Stimulated activated CD8-positive, alpha-beta memory T cell treated with anti-CD3 and anti-CD28 coated beads, Interleukin-7, amount 100 ng/mL, for 48 hours (primary cell): ENCODE measurements at places on chromosomes 2 and 18.

- DNase-seq = no peak
Measured at GRCh38 chr18:12742453-12742852, 39.6 kb downstream of the PSMG2 start.

DNA sequence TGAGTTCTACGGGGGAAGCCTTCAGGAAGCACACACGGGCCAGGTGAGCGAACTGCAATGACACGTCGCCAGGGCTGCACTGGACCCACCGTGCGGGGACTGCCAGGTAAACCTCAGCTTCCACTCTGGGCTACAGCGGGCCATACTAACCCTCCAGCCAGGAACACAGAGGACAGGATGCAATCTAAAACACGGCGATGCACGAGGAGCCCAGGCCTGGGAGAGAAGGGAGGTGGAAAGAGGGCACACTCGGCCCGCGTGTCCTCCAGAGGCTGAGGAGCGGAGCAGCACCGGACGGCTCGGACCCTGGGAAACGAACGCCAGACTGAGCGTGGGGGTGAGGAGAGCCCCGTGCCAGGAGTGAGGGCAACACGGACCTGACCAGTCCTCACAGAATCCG lies 69.3 kb downstream of the HDAC4 start:
- no peak for DNase-seq

GRCh38 chr2:180358458-180358857 lies 351.4 kb upstream of the CWC22 start:
- DNase-seq = no peak

DNA sequence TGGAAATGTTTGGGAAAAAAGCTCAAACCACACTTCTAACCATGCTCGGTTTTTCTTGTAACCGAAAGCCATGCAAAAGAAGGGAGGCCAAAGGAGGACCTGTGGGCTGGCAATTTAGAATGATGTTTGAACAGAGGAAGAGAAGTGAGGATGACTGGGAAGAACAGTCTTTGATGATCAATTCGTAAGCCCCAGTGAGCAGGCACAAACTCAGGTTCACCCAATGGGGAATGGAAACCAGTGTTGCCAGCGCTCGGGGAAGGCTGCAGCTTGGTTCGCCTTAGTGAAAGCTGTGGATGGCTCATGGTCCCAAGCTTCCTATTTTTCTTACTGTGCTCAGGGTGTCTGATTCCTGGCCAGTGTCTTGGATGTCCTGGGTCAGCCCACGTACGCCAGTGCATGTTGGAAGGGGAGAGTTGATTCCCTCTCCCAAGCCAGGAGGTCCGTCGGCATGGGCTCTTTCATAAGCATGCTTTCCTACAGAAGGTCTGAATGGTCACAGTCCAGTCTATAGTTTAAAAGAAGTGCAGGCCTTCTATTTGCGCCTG lies 79.2 kb downstream of the VAPA start:
- DNase-seq = no peak

DNA sequence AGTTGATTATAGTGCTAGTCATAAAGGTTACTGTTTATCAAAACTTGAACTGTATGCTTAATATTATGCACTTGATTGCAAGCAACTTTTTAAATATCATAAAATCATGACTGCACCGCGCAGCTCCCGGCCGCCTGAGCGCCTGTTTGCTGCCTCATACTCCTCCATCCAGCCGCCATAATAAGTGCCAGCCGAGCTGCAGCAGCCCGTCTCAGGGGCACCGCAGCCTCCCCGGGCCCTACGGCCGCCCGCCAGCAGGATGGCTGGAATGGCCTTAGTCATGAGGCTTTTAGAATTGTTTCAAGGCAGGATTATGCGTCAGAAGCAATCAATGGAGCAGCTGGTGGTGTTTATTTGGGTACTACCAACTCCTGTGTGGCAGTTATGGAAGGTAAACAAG lies 337.2 kb downstream of the PAX3 start:
- no peak for DNase-seq

DNA sequence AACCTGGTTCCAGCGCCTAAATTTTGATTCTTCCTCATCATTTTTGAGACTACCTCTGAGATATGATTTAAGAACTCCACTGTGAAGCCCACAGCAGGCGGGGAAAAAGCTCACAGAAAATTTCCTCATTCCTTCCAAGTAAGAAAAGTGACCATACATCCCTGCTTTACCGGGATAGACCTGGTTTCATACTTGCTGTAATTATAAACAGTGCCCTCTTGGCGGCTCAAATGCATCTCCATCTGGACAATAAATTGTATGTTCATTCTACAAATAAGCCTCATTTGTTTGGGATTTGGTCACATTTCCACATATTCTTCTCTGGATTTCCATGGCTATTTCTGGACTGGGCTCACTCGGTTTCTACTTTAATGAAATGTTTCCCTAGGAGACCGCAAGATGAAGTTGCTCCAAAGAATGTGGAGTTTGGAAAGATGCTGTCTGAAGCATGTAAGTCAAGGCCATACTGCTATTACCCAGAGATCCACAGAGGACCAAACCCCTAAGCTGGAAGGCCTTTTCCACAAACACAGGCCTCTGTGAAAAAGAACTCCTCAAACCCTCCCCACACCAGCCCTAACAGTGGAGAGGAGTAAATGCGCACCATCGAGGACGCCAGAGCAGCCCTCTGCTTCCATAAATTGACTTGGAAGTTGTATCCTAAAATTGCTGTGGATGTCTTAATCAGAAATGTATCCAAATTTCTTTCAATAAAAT lies 13.9 kb downstream of the STAT1 start:
- no peak for DNase-seq

GRCh38 chr2:169106563-169107545 lies 37.5 kb downstream of the DHRS9 start:
- DNase-seq = no peak

DNA sequence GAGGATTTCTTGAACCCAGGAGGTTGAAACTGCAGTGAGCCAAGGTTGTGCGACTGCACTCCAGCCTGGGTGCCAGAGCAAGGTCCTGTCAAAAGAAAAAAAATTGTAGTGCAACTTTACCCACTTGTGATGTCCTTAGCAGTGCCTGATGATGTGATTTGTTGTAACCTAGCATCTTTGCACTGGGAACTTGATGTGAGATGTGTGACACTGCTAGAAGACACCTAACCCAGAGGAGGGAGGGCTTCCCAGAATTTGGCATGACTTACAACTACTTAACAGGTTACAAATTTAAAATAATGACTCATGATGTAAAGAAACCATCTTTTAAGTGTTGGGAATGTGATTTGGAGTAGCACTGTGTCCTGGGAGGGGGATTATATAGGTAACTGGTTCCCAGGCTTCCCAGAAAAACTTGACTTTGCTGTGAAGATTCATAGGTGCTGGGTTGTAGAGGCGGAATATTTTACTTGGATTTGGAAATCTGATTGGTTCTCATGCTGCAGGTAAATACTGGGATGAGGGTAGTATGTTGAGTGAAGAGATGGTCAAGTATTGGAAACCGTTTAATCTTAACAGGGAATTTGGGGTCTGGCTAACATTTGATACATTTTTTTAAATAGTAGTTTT lies 3.7 kb downstream of the EEF1B2 start:
- no peak for DNase-seq

GRCh38 chr18:75456199-75456631 lies 28.7 kb upstream of the SMIM21 start:
- DNase-seq = no peak

- DNase-seq = no peak
Measured at GRCh38 chr18:58263055-58263957, 219.3 kb downstream of the NEDD4L start.

DNA sequence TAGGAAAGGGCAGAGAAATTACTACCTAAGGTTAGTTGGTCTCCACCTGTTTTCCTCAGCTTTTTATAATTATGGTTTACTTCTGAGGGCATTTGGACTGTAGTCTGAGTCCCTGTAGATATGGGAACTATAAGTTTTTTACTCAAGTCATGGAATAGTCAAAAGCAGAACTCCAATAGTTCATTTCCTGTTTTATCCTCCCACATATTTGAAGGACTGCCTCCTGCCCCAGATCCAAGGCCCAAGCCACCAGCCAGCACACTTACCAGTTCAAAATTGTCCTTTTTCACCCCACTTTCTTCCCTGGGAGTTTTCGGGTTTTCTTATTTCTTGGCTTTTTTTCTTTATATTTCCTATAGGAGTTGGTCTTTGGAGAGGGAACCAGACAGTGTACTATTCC lies 164.1 kb downstream of the MBD5 start:
- DNase-seq = no peak

DNA sequence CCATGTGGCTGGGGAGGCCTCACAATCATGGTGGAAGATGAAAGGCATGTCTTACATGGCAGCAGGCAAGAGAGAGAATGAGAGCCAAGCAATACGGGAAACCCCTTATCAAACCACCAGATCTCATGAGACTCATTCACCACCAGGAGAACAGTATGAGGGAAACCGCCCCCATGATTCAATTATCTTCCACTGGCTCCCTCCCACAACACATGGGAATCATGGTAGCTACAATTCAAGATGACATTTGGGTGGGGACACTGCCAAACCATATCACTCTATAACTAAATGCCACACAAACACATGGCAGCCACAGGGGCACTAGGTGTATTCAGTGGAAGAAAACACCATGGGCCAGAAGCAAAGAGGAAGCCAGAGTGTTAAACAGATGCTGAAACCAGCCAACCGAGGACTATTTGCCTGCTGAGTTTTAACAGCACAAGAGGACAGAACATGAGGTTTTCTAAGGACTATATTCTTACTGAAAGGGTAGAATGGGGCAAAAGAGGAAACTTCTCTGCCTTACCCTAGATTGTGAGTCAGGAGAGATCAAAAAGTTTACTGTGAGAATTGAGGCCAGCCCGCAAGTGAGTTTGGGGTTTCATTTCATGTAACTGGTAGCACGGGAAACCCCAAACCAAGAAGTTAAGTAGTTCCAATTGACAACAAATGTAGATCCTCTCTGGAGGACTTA lies 49.2 kb downstream of the SIGLEC15 start:
- DNase-seq = peak; percentile 35

DNA sequence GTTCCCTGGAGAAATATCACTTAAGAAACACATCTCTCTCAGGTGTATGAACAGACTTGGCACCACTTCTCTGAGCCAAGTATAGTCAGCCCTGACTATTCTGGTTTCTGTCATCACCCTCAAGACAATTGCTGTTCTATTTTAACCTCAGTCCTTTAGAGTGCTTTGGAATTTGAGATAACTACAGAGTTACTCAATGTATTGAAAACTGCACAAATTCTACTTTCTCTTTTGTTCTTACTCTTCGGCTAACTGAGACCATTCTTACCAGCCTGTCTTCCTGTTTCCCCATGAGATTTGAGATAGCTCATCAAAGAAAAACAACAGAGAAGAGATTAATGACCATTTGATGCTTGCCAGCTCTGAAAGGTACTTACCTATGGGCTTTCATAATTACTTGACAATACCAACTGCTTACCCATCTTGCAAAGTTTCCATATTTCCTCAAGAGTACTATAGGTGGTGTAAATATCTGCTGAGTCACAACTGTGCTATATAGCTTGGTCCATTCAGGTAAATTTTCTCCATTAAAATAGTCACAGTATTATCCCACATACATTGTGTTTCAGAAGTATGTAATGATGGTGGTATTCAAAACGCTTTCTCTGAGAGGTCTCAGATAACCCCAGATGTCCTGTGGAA lies 467.5 kb upstream of the CHST9 start:
- no peak for DNase-seq

DNA sequence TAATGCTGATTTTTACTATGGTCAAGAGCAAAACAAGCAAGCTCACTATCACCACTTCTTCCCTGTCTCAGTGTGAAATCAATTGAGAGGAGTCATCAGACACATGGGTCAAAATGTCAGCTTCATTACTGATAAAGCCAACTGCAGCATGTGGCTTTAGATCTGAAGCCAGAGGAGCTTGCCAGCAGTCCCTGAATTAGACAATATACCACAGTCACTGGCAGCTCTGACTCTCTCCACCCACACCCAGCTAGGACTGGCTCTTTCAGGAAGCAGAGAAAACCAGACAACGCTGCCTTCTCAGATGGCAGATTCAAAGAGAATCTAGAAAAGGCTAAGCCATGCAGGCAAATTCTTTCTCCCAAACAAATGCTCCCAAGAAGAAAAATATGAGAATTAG lies 20.0 kb upstream of the ASB18 start:
- no peak for DNase-seq

DNA sequence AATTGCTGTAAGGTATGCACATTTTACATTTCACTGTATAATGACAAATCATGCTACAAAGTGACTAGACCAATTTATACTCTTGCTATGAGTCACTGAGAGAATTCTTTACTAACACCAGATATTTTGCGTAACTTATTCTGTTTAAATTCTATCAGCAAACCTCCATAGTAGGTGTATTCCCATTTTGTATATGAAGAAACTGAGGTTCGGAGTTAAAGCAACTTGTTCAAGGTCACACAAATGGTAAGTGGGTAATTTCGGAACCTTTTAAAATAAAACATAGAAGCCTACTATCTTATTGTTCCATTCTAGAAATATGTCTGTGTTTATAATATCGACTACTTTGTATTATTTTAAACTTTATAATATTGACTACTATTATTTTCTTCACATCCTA lies 15.9 kb upstream of the CPS1 start:
- DNase-seq = no peak

DNA sequence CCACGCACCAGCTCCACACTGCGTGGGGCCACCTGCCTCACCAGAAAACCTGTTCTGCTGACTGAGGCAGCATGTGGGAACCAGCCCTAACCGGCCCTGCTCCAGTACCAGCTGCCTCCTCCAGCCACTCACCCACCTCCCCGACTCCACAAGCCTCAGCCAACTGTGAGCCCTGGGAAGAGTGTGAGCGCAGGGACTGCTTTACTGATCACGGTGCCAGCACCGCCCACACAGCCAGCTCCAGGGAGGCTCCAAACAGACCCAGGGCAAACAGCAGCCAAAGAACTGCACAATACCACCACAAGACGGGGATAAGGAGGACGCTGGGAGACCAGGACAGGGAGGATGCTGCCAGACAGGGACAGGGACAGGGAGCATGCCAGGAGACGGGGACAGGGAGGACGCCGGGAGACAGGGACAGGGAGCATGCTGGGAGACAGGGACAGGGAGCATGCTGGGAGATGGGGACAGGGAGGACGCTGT lies 28.4 kb downstream of the EIPR1 start:
- no peak for DNase-seq

GRCh38 chr2:120820263-120820952 lies 84.7 kb downstream of the GLI2 start:
- no peak for DNase-seq

DNA sequence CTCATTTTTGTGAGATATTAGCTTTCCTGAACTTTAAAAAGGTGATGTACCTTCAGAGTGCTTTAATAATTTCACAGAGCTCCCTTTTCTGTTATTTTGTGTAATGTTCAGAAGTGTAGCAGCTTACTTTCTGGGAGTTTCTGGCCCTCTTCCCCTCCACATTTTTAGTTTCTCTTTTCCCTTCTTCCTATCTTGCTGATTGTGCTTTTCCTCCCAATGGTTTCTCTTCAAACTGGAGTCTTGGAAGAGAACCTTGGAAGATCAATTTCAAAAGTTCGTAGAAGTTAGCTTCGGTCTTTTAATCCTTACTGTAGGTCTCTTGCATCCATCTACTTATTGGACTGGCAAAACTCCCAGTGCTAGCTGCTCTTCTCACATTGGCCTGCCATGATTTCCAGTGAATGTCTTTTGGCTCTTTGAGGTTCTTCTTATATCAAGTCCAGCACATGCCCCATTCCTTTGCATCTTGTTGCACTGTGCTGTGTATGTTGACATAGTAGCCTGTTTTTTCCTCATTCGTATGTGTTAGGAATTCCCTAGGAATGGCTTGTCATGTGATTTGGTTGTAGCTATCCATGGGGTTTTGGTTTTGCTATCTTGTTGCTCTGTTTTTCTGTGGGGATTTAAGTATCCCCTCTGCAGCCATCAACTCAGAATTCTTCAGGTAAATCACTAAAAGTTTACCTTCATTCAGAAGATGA lies 7.8 kb downstream of the CCNT2 start:
- DNase-seq = no peak

GRCh38 chr18:77124452-77124922 lies 8.1 kb downstream of the MBP start:
- peak; percentile 48 for DNase-seq
